Stimulated activated CD4-positive, alpha-beta T cell treated with anti-CD3 and anti-CD28 coated beads, Interleukin-1b, Interleukin-23, amount 100 ng/mL, for 4 hours (primary cell): ENCODE measurements at places on chromosomes 1 and 21.

DNA sequence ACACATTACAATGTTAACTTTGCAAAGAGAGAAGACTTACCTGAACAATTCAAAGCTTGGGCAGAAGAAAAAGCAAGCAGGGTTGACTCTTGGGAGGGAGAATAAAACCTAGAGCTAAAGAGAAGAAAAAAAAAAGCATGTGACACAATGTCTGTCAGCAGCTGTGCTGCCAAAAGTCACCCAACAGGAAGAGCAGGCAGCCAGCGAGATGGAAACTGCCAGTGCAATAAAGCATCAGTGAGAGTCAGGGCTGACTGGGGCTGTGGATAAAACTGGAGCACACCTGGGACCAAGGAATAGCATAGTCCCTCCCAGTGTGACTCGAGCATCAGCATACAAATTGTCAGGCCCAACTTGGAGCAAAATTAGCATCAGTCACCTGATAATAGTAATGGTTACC is 65.0 kb upstream of the SLC22A15 start:
- DNase-seq = no peak

- no peak for DNase-seq
Measured at GRCh38 chr1:26038477-26038876, 7.4 kb downstream of the SLC30A2 start.

DNA sequence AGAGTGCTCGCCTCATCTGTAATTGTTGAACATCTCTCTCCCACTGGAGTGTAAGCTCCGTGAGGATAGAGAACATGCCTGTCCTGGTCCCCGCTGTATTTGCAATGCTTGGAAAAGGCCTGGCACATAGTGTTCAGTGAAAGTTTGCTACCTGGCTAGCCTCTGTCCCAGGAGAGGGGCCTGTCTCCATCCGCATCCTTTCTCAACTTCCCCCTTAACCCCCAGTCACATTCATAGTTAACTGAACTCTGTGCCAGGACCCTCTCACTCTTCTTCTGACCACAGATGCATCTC is 15.2 kb downstream of the SPOCD1 start:
- DNase-seq = no peak

- DNase-seq = no peak
Measured at GRCh38 chr1:154497026-154497806, 4.8 kb upstream of the TDRD10 start.

GRCh38 chr1:19083081-19083480 is 126.6 kb upstream of the IFFO2 start:
- DNase-seq = no peak

- no peak for DNase-seq
Measured at GRCh38 chr1:173554089-173554488, 48.8 kb downstream of the SLC9C2 start.

- DNase-seq = no peak
Measured at GRCh38 chr21:38171723-38172344, 85.0 kb upstream of the KCNJ15 start.

DNA sequence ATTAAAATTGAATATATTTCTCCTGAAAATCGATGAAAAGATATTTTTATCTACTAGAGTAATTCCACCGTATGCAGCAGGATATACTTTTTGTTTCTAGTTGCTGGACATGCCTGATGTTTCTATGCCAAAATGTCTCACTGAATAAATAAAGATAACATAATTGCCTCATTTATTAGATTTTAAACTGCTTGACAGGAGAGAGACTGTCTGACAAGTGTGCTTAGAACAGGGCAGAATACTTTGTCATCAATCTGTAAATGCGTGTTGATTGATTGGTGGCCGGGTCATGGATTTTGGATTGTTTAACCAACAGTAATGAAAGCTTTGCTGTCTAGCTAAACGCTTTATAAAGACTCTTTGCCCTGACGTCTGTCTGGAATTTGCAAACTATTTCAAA is 339.0 kb downstream of the CHRM3 start:
- no peak for DNase-seq

- DNase-seq = no peak
Measured at GRCh38 chr21:36454706-36455105, 25.2 kb downstream of the CLDN14 start.

- DNase-seq = no peak
Measured at GRCh38 chr1:199163267-199163666, 524.4 kb downstream of the PTPRC start.

GRCh38 chr1:29805896-29806160 is 569.5 kb downstream of the PTPRU start:
- no peak for DNase-seq

GRCh38 chr1:234902774-234903547 is 225.7 kb downstream of the TOMM20 start:
- DNase-seq = no peak

GRCh38 chr1:201406831-201407406 is 7.8 kb upstream of the LAD1 start:
- DNase-seq = no peak

DNA sequence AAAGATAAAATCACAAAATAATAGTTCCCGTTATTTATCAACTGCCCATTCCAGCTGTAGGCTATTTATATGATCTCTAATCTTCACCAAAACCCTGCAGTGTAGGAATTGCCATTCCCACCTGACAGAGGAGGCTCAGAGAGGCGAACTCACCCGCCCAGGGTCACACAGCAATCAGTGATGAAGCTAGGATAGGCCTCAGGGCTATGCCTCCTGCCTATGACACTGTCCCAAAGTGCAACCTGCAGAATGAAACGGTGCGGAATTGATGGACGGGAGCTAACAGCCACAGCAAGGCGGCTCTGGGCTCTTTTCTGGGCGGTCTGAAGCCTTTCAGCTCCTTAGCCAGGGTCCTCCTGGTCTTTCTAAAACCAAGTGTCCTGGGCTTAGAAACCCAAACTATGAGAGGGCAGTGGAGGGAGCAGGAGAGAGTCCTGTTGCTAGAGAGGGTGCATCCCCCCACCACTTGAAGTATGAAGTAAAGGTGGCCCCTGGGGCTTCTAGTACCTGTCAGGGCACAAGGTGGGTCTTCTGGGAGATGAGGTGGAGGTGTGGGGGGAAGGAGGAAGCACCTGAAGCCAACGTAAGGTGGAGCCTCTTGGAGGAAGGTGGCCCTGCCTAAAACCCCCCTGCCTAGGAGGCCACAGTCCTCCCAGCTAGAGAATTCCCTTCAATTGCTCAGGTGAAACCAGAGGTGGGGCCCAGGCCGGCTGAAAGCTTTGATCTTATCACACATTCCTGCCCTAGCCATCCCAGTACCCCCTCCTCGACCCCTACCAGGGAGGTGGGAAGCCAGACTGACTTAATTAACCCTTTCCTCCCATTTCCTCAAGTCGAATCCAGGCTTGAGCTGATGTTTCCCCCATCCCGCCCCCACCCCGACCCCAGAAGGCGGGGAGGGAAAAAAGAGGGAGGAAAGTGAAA is 14.8 kb downstream of the HSPG2 start:
- DNase-seq = no peak

GRCh38 chr1:91526496-91526895 is 25.8 kb downstream of the CDC7 start:
- DNase-seq = no peak

- DNase-seq = no peak
Measured at GRCh38 chr1:85628791-85629531, 48.4 kb downstream of the CCN1 start.

- DNase-seq = no peak
Measured at GRCh38 chr1:62103846-62104245, 90.8 kb upstream of the L1TD1 start.

DNA sequence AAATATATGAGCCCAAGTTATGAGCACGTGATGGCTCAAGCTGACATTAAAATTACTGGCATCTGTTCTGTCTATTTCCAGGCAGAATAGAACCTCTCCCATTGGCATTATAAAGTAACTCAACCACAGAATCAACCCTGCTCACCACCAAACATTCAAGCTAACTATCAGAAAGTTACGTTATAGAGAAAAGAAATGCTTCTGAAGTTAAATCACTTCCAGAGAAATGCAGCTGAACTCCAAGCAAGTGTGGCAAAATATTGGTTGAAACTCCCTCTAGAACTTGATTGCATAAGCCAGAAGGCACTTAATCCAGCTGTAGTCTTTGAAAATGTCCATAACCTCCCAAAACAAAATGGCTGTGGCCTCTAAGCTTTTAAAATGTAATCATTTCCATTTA is 36.2 kb upstream of the UBE2U start:
- no peak for DNase-seq

DNA sequence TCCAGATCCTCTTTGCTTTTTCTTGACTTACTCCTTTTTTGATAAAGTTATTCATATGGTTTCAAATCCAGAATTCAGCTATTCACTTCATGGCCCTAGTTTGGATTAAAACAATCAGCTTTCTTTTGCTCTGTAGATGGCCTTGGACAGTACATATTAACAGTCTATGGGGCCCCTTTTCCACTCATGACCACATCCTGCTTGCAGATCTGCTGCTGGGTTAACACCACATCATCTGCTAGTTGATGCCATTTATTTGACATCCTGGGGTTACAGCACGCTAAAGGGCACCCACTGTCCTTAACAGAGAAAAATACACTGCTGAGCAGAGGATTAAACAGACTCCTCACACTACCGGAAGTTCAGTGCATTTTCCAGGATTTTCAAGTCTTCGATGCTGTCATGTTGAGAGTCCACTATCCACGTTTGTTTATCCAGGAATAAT is 941 bp upstream of the IFI16 start:
- DNase-seq = peak; percentile 41

- DNase-seq = no peak
Measured at GRCh38 chr1:187931776-187932175, 1103.0 kb downstream of the PLA2G4A start.

DNA sequence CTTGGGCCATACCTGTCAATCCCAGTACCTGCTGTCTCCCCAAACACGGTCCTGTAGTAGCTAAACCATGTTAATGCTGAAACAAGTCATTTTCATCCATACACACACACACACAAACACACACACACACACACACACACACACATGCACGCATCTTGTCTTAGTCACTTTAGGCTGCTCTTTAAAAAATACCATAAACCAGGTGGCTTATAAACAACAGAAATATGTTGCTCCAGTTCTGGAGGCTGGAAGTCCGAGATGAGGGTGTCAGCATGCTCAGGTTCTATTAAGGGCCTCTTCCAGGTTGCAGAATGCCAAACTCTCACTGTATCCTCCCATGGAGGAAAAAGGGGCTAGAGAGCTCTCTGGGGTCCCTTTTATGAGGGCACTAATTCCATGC is 129.9 kb downstream of the NTPCR start:
- no peak for DNase-seq

DNA sequence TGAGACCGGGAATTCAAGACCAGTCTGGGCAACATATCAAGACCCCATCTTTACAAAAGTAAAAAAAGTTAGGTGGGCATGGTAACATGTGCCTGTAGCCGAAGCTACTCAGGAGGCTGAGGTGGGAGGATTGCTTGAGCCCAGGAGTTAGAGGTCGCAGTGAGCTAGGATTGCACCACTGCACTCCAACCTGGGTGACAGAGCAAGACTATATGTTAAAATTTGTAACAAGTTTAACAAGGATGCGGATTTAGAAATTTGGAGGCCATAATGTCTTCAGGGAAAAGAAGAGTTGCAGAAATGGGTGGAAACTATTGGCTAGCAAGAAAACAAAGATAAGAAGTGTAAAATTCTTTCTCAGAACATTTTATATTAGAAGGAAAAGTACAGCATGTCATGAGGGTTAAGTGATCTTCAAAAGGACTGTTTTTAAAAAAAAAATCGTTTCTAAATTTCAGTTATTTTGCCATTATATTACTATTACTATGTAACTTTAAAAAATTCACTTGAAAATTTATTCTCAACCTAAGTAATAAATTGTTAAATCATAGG is 17.6 kb downstream of the SOAT1 start:
- DNase-seq = no peak

GRCh38 chr1:79386730-79387129 is 380.2 kb upstream of the ADGRL4 start:
- no peak for DNase-seq

DNA sequence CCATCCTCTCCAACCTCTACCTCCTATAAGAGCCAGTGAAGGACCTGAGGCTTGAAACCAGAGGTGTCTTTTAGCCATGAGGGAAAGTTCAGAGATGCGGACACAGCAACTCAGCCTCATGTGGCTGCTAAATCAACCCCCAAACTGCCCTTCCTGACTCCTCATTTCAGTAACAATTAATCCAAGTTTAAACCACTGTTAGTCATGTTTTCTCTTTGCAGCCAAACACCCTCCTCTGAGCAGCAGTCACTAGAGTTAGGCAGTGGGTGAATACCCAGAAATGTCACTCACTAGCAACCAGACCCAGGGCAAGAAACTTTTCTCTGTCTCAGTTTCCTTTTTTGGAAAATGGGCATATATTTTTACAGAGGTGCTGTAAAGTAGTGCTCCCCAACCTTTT is 71.2 kb downstream of the KCNJ15 start:
- DNase-seq = no peak

DNA sequence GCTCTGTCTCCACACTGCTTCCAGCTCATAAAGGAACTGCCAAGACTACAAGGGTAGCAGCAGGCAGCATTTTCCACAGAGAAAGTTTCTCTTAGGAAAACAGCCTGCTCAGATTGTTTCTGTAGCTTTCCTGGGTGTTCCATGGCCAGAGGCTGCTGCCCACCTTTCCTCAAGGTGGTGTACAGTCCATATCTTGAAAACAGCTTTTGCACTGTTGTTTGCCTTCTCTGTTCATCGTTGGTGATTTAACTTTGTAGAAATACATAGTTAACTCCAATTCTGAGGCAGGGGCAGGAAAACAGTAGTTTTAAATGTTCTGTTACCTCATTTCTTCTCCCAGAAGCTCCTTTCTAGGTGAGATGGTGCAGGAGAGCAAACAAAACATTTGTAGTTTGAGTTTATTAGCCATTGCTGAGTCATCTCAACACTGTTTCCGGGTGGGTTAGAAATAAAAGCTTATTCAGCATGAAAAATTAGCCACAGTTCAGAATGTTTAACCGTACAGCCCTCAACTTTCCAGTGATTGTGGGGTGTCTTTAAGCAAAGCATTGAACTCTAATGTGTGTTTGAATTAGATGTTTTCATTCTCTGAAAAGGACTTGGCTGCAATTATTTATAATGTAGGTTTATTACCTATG is 41.7 kb downstream of the DIP2A start:
- DNase-seq = no peak
